Common myeloid progenitor, CD34-positive (primary cell): ENCODE measurements at places on chromosomes 2 and 18.

DNA sequence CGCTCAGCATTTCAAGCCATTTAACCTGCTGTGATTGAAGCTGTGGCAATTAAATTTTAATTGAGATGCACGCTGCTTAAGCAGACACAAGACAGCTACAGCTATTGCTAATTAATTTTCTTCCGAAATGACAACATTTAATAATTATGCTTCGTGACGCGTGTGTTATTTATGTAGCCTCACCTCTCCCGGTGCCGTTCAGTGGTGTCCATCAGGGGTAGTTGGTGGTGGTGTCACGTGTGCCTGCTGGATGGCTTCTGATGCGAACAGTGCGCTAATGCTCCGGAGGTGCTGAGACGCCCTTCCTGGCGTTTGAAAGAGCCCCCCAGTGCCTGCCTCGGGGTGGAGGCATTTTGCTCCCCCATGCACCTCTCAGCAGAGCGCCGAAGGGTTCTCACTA is 39.5 kb downstream of the GLI2 start:
- DNase-seq, result no peak

DNA sequence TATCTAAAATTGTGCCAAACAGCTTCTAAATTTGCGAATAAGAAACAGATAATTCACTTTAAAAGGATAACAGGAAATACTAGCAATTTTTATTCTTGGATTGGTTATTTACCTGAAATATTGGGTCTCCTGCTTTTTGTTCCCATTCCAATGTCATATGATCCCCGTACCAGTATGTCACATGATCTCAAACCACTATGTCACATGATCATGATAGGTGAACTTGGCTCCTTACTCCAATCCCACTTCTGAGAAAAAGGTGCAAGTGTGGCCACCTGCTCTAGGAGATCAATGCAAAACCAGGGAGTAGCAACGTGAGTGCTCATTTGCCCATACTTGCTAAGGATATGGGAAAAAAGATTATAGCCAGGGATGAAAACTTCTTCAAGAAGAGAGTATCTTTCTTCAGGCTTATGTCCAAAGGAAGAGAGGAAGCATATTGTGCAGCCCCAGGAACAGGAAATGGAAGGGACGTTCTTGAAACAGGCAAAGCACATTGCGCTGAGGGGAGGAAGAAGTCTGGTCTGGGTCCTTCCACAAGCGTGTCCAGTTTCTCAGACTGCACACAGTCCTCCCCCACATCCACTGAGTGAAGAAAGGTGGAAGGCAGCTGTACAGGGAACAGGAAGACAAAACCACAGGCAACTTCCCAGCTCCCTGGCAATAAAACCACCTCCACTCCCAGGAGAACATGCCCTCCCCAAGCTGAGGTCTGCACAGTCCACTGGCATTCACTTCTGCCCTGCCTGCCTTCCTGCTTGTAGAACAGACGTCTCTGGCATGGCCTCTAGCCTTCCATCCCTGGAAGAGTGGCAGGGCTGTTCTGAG is at the start of gene LYG2:
Gene LYG2 (minus strand): TSS at position 176 of the 828 bp plus-strand sequence. CDS start 1,406 bp downstream, outside the sequence.
- DNase-seq, result no peak

DNA sequence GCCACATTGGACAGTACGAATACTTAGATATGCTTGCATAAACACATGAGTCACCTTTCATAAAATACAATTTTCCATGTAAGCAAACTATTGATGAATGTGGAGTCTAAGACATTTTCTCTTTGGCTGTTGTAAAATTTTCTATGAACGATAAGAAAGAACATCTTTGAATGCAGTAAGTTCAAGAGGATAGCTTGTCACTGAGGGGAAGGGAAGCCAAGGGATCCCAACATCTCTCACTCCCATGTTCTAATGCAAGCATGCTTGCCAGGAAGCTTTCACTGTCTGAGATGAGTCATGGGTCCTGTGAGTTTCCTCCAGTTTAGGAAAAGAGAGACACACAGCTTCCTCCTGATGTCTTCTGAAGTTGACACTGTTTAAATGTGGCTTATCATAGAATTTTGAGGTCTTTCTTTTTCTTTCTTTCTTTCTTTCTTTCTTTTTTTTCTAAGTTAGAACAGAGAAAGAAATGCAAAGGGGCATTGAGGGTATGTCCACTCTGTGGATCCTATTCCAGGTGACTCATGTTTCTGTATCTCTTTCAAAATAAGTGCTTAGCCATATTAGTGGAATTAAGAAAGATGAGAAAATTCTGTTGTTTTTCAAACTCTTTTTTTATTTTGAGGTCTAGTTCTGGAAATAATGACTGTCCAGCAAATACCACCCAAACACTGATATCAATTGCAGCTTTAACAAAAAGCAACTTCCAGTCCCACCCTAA is 146.6 kb downstream of the RDH14 start:
- no peak for DNase-seq

DNA sequence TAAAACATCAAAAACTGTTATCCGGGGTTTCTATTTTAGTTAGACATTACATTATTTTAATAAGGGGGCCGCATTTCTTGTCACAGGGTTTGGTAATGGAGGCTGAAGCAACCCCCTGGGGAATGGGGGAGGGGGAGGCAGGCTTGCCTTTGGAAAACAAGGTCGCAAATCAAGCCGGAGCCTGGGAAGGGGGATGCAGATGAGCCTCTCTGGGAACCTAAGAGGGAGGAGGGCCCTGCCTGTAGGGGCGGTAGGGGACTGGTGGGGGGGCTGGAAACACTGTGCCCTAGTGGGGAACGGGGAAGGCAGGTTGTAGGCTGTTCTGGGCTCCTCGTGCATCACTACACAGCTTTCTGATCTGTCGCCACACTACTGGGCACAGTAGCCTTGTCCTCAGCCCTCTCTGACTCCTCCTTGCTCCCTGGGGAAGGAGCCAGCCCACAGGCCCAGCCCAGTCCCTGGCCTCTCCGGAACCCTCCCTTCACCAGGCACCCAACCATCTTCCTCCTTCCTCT is 170.2 kb upstream of the SMAD2 start:
- no peak for DNase-seq

DNA sequence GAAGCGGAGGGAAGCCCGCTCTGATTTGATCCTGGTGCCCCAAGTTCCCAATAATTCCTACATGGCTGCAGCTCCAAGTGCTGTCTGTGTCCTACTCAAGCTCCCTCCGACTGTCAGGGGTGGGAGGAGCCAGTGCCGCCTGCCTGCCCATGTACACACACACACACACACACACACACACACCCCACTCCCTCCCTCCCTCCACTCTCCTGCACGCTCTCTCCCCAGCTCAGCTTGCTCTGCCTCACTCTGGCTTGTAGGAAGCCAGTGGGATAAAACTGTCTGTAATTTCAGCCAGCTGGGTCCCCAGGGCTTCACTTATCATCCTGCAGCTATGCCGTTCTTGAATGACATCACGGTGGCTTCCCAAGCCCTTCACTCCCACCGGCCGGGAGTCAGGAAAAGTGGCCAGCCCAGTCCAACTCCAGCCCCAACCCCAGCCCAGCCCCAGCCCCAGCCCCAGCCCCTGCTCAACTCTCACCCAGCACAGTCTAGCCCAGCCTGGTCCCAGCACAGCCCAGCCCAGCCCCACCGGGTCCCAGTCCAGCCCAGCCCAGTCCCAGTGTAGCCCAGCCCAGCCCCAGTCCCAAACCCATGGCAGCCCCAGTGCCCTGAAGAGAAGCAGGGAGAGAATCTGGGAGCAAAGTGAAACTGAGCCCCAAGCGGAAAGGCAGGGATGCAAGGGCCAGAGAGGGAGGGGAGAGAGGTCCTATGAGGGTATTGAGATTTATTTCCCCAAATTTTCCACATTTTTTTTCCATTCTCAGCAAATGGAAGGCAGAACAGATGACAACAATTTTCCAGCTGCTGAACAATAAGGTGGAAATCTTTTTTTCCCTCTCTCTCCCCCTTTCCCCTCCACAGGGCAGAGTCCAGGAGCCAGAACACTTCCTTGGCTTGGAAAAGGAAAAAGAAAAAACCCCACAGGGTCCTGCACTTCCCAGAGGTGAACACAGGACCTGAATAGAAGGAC is 144.0 kb downstream of the TNS1 start:
- no peak for DNase-seq

- DNase-seq, result peak; percentile 25
Observed at GRCh38 chr2:226136739-226137138, 662.9 kb downstream of the IRS1 start.

DNA sequence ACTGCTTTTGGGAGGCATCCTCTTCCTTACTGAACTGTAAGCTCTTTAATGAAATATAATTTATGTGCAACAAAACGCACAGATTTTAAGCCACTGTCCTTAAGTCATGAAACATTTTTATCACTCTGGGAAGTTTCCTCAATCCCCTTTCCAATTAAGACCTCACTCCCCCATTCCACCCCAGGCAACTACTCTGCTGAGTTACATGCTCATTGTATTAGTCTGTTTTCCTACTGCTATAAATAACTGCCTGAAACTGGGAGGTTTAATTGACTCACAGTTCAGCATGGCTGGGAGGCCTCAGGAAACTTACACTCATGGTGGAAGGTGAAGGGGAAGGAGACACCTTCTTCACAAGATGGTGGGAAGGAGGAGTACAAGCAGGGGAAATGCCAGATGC is 46.5 kb upstream of the KCNE4 start:
- DNase-seq, result no peak

DNA sequence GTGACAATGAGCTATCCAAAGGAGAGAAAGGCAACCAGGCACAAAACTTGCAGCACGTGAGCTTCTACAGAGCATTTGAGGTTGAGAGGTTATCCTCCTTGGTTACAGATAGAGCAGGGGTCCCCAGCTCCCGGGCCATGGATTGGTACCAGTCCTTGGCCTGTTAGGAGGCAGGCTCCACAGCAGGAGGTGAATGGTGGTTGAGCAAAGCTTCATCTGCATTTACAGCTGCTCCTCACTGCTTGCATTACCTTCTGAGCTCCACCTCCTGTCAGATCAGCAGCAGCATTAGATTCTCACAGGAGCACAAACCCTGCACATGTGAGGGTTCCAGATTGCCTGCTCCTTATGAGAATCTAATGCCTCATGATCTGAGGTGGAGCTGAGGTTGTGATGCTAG is 57.8 kb upstream of the ST8SIA3 start:
- DNase-seq, result no peak

GRCh38 chr2:170076189-170076588 is 101.8 kb upstream of the MYO3B start:
- no peak for DNase-seq

- DNase-seq, result peak; percentile 78
Observed at GRCh38 chr18:11955239-11956029, 25.9 kb upstream of the IMPA2 start.

- peak; percentile 54 for DNase-seq
Observed at GRCh38 chr2:128536925-128537620, 218.4 kb upstream of the HS6ST1 start.

DNA sequence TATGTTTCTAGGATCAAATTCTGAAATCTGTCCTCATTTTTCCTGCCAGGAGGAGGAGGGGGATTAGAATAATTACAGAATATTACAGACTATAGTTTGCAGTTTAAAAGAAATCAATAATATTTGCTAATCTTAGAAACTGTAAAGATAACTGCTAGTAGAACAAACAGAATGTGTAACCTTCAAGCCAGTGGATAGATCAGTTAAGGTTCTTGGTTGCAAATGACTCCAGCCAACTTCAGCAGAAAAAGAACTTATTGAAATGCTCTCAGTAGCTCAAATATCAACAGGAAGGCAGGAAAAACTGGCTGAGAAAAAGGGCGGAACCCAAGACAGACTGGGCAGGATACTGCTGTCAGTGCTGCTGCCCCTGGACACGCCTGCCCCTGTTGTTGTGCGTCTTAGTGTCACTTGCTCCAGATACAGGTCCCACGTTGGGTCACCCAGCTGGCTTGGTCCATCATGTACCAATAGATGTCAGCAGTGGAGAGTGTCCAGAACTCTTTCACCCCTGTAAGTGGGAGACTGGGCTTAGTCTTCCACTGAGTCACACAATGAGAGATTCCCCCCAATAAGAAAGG is 10.2 kb downstream of the NMUR1 start:
- DNase-seq, result no peak

DNA sequence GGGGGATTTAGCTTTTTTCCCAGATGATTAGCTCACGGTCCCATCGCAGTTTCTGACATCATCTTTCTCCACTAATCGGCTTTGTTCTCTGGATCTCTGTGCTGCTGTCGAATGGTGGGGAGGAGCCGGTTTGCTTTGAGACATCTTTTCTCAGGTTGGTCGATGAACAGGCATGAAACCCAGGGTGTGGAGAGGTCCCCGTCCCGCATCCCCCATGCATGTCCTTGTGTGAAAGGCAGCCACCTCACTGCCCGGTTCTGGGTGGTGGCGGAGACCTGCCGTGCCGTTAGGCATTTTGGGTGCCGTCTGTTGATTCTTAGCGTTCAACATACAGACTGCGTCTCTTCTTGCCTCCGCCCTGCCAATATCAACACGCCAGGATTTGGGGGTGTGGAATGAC is 57.8 kb downstream of the CTDP1 start:
- DNase-seq, result no peak
